ENCODE measurements at places on chromosomes 7 and 10.

DNA sequence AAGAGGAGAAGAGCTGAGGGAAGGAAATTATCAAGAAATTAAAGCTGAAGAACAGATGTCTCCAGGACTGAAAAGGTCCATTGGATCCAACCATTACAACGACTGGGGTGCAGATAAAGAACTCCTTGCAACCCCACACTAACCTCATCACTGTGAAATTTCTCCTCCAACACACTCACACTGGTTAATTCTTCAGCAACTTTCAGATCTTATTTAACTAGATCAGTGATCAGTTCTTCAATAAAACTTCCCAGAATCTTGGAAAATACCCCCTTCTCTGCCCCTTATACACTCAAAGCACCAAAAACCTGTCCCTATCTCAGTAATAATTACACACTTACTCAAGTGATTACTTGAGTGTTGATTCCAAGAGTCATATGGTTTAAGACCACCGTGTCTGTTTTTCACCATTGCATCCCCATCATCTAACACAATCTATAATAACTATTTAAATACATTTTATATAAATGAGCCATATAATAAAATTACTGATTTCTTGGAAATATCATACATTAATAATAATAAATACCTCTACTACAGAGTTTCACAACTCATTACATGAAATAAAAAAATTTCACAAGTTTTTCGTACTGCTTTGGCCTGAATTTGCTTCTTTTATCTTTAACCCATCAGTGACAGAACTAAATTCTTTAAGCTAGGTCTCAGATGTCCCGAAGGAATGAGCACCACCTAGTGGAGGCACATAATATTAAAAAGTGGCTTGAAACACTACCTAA is 123.7 kb downstream of the MPP7 start:
- DNase-seq = peak; percentile 15

GRCh38 chr10:131806146-131806545 is 94.7 kb upstream of the PPP2R2D start:
- no peak for DNase-seq

GRCh38 chr10:34707656-34708055 is 107.4 kb downstream of the PARD3 start:
- no peak for DNase-seq

GRCh38 chr7:106731187-106731586 is 70.2 kb upstream of the CCDC71L start:
- no peak for DNase-seq

DNA sequence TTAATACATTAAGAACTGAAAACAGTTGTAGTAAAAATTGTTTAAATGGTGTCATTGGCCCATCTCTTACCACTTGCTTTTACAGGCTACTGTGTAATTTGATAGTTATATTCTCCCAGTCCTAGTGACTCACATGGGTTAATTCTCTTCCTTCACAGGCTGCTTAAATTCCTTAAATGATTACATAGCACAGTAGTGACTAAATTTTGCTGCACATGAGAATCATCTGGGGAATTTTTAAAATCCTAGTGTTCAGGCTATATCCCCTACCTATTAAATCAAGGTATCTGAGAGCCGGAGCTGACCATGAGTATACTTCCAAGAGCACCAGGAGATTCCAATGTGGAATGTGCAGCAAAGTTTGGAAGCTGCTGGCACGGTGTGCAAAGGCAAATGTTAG is 45.3 kb upstream of the ZNF800 start:
- no peak for DNase-seq

All from AML-193 (cell line).